Cardiac muscle cell (in vitro differentiated cells and primary cell): ENCODE measurements at places on chromosomes 6 and 20.
A peak's percentile ranks its signal among the peaks of the same experiment; 100 is the strongest.

DNA sequence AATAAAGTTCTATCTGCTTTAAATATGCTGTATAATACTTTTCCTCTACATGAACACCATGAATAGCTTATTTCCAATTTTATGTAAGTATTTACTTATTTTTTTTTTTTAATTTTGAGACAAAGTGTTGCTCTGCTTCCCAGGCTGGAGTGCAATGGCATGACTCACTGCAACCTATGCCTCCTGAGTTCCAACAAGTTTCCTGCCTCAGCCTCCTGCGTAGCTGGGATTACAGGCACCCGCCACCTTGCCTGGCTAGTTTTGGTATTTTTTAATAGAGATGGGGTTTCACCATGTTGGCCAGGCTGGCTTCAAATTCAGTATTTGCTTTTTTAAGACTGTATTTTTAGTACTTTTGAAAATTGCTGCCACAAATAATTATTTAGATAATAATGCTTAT is 1365.9 kb downstream of the GRIK2 start:
- no peak for DNase-seq

DNA sequence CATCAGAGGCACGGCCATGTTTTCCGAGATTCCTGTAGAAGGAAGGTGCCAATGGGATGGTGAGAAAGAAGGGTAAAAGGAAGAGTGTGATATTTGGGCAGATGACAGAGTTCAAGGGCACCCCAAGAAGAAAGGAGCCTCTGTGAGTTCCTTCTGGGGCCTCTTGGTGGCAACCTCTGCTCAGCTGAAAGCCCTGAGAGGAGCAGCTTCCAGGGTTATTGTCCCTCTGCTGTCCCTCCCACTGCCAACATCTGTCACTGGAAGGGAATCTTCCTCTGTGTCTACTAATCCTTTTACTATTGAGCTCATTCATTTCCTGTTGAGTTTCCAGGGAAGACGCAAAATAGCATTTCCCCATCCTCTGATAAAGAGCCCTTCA is 40.0 kb upstream of the KCNK16 start:
- no peak for DNase-seq

DNA sequence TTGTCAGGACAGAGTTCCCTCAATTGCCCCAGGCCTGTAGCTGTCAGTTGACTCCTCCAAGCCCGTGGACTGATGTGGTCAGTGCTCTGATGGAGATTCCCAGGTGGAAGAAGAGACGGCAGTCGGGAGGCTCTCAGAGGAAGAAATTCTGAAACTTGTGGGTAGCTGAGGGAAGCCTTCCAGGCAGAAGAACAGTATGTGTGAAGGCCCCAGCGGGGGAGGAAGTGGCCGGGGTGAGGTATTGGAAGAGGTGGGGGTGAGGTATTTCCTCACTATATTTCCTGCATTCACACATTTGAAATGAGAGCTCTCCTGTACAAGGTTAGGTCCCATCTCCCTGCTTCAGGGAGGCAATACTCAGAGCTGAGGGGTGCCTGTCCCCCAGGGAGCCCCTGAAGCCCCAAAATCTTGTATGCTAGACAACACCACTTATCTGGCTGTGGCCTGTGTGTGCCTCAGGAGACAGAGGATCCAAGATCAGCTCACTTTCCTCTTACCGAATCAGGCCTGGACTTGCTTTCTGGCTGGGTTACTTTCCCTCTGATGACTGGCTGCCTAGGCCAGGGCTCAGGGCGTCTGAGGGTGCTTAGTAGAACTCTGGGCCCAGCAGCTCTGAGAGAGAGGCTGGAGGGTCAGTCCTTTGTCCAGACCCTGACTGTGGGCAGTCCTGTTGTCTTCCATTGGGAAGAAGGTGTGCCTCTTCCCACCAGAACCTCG is 49.3 kb upstream of the MYL9 start:
- peak; percentile 63 for DNase-seq

GRCh38 chr6:19391926-19392325 is 445.2 kb upstream of the ID4 start:
- DNase-seq = no peak
